ENCODE measurements at places on chromosomes 1 and 21.

DNA sequence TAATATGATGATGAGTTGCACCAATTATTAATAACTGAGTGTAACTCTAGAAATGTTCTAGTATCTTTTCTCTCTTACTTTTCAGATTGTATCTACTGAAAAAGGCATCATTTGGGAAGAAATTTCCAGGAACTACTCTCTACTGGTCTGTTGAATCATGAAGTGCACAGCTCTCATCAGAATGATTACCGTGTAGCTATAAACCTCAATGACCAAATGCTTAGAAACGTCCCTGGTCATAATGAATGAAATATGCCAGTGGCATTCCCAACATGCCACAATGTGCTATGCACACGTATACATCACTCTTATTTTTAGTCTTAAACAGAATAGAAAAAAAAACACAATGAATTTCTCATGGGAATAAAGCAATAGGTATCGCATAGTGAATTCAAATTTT is 534.3 kb upstream of the OLFM3 start:
- no peaks in the 10 kb centered on the region for H3K4me1 ChIP-seq
- no peak overlapping the region for H3K27ac ChIP-seq
- no peak for DNase-seq
- no peaks in the 10 kb centered on the region for H3K27me3 ChIP-seq

DNA sequence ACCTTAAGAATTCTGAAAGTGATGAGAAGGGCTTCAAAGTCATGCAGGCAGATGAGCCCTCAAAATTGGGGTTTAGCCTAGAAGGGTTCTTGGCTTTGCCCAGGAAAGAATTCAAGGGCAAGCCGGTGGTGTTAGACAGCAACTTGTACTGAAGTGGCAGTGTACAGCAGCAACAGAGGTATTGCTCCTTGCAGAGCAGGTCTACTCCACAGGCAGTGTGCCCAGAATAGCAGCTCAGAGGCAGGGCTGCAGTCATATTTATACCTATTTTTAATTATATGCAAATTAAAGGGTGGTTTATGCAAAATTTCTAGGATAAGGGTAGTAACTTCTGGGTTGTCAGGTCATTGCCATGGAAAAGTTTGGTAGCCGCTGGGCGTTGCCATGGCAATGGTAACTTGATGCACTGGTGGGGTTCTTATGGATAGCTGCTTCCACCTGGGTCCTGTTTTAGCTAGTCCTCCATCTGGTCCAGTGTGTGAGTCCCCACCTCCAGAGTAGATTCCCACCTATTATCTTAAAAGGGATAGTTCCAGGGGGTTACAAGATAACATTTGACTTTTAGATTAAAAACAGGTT is 57.9 kb upstream of the CR2 start:
- DNase-seq: no peak
- H3K36me3 ChIP-seq: no peaks in the 10 kb centered on the region
- H3K27me3 ChIP-seq: no peaks in the 10 kb centered on the region
- H3K27ac ChIP-seq: no peak overlapping the region
- no peak overlapping the region for H3K4me3 ChIP-seq
- H3K4me1 ChIP-seq: no peaks in the 10 kb centered on the region

DNA sequence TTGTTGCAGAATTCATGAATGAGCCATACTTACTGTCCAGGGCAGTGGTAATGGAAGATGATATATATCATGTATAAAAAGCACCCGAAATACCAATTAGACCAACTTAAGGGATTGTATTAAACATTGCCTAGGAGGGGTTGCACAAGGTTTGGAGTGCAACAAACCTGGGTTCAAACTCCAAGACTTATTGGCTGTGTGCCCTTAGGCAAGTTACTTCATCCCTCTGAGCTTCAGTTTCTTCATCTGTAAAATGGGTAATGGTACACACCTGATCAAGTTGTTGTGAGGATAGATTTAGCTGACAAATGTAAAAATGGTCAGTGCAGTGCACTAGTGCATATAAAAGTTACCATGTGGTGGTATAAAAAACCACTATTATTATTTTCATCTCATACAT is 9.8 kb upstream of the PPP1R15B start:
- H3K4me3 ChIP-seq: no peak overlapping the region
- peaks cover 24% of the 10 kb centered on the region for H3K4me1 ChIP-seq
- no peak for DNase-seq
- H3K27ac ChIP-seq: no peak overlapping the region
- no peaks in the 10 kb centered on the region for H3K27me3 ChIP-seq

DNA sequence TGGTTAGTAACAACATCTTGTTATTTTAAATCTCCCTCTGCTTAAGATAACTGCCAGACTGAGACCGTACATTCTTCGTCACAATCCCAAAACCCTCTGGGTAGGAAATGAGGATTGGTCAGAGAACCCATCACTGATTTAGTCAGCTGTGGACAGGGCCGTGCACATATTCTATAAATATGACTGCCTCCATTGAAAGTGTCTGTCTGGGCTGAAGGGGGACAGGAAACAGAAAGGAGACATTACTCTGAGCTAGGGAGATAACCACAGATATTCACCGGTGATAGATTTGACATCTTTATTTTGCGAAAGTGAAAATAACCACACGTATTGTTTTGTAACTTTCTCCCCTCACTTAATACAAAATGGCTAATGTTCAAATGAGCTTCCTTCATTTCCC is 36.9 kb upstream of the ST6GALNAC5 start:
- peak; percentile 59 for DNase-seq
- H3K36me3 ChIP-seq: no peaks in the 10 kb centered on the region
- H3K4me3 ChIP-seq: peak overlapping the region; percentile 32
- H3K27ac ChIP-seq: no peak overlapping the region

GRCh38 chr1:1620433-1621139 is 5.3 kb downstream of the MIB2 start:
- H3K4me3 ChIP-seq: no peak overlapping the region
- no peaks in the 10 kb centered on the region for H3K27me3 ChIP-seq
- DNase-seq: no peak
- peaks cover 11% of the 10 kb centered on the region for H3K4me1 ChIP-seq

- no peaks in the 10 kb centered on the region for H3K36me3 ChIP-seq
- H3K27ac ChIP-seq: no peak overlapping the region
- no peaks in the 10 kb centered on the region for H3K27me3 ChIP-seq
These were observed 5.3 kb upstream of the CHD1L start for GRCh38 chr1:147236959-147237791.

GRCh38 chr1:21022279-21023040 is 154.2 kb downstream of the EIF4G3 start:
- peak; percentile 92 for DNase-seq
- no peaks in the 10 kb centered on the region for H3K27me3 ChIP-seq
- H3K27ac ChIP-seq: peak overlapping the region; percentile 95
- H3K36me3 ChIP-seq: peaks cover 4% of the 10 kb centered on the region
- peak overlapping the region; percentile 57 for H3K4me3 ChIP-seq
- H3K4me1 ChIP-seq: peaks cover 14% of the 10 kb centered on the region

GRCh38 chr21:25790122-25790877 is 55.5 kb downstream of the GABPA start:
- H3K36me3 ChIP-seq: no peaks in the 10 kb centered on the region
- no peaks in the 10 kb centered on the region for H3K27me3 ChIP-seq
- DNase-seq: peak; percentile 68
- H3K4me1 ChIP-seq: no peaks in the 10 kb centered on the region
- no peak overlapping the region for H3K27ac ChIP-seq

- H3K27ac ChIP-seq: no peak overlapping the region
- DNase-seq: no peak
- H3K27me3 ChIP-seq: no peaks in the 10 kb centered on the region
- no peaks in the 10 kb centered on the region for H3K4me1 ChIP-seq
These were observed 141.6 kb upstream of the KLHDC7A start for GRCh38 chr1:18339161-18339560.

- no peak overlapping the region for H3K27ac ChIP-seq
- no peak for DNase-seq
- no peaks in the 10 kb centered on the region for H3K4me1 ChIP-seq
- no peaks in the 10 kb centered on the region for H3K36me3 ChIP-seq
- no peak overlapping the region for H3K4me3 ChIP-seq
- no peaks in the 10 kb centered on the region for H3K27me3 ChIP-seq
These were observed 413.9 kb downstream of the RPS6KC1 start for GRCh38 chr1:213464786-213465460.

DNA sequence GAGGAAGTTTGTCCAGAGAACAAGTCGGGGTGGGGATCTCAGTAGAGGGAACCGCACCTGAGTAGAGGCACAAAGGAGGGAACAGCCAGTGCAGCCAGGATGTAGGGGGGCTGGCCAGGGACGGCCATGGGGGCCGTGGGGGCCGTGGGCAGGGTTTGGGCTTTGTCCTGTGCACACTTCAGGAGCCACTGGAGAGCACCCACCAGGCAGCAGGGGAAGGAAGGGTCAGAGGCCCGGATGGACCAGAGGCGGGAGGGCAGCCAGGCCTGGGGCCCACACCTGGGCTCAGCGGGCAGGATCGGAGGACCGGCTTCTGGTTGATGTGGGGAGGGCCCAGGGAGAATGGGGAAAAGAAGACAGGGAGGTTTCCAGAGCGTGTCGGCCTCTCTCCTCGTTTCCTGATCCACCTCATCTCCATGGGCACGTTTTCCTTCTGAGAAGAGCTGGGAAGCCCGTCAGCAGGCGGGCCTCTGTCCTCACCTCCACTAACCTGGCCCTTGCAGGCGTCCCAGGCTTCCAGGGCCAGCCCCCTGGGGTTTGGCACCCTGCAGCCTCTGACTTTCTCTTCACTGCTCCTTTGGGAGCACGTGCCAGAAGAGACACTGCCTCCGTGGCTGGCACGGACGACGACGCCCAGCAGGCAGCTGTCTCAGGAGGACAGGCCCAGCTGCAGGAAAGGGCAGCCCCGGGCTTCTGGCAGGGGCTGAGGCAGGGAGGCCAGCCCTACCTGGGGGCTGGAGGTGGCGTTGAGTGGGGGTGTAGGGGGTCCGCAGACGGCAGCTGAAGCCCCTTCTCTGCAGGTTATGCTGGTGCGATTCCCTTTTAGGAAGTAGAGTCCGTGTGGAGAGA is 16.8 kb upstream of the PDXK start:
- no peaks in the 10 kb centered on the region for H3K36me3 ChIP-seq
- peak overlapping the region; percentile 50 for H3K4me3 ChIP-seq
- DNase-seq: no peak
- H3K27me3 ChIP-seq: no peaks in the 10 kb centered on the region

- no peak for DNase-seq
- no peak overlapping the region for H3K27ac ChIP-seq
- no peaks in the 10 kb centered on the region for H3K36me3 ChIP-seq
These were observed 49.7 kb downstream of the SIPA1L2 start for GRCh38 chr1:232579958-232580941.

DNA sequence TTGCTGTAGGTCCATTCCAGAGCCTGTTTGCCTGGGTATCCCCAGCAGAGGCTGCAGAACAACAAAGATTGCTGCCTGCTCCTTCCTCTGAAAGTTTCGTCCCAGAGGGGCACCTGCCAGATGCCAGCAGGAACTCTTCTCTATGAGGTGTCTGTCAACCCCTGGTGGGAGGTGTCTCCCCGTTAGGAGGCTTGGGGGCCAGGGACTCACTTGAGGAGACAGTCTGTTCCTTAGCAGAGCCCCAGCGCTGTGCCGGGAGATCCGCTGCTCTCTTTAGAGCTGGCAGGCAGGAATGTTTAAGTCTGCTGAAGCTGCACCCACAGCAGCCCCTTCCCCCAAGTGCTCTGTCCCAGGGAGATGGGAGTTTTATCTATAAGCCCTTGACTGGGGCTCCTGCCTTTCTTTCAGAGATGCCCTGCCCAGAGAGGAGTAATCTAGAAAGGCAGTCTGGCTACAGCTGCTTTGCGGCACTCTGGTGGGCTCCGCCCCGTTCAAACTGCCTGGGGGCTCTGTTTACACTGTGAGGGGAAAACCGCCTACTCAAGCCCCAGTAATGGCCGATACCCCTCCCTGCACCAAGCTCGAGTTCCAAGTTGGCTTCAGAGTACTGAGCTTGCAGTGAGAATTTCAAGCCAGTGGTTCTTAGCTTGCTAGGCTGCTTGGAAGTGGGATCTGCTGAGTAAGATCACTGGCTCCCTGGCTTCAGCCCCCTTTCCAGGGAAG is 8.7 kb upstream of the SLC25A24 start:
- H3K36me3 ChIP-seq: no peaks in the 10 kb centered on the region
- no peak overlapping the region for H3K4me3 ChIP-seq
- peak; percentile 33 for DNase-seq
- H3K4me1 ChIP-seq: no peaks in the 10 kb centered on the region
- no peaks in the 10 kb centered on the region for H3K27me3 ChIP-seq
- H3K27ac ChIP-seq: no peak overlapping the region

DNA sequence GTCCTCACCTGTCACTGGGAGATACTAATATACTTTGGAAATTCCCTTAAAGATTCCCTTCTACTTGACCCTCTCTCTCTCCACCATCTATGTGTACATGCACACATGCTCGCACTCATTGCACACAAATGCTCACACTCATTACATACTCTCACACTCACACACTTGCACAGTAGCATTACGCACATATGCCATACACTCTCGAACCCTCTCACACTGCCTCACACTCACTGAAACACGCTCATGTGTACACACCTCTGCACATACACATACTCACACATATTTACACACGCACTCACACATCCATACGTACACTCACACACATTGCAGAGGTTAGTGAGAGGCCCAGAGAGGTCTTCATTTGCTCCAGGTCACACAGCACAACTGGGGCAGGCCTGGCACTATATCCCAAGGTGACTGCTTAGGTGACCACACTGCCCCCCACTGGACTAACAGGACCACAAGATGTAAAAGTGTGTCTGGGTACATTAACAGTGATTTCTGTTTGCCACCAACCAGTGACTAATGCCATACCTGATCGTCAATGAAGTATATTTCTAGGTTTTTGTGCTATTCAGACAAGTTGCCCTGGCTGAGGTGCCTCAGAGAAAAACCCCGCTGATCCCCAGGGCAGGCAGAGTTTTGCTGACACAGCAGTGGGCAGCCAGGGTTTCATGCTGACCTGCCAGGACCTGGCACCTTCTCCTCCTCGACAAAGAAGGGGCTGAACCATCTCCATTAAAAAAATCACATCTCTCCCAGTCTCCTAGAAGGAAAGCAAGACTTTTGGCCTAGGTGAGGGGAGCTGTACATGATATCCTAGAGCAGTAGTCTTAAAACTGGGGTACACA is 28.5 kb upstream of the CAMK1G start:
- H3K36me3 ChIP-seq: no peaks in the 10 kb centered on the region
- H3K27ac ChIP-seq: no peak overlapping the region
- H3K4me3 ChIP-seq: no peak overlapping the region
- DNase-seq: no peak
- no peaks in the 10 kb centered on the region for H3K4me1 ChIP-seq

DNA sequence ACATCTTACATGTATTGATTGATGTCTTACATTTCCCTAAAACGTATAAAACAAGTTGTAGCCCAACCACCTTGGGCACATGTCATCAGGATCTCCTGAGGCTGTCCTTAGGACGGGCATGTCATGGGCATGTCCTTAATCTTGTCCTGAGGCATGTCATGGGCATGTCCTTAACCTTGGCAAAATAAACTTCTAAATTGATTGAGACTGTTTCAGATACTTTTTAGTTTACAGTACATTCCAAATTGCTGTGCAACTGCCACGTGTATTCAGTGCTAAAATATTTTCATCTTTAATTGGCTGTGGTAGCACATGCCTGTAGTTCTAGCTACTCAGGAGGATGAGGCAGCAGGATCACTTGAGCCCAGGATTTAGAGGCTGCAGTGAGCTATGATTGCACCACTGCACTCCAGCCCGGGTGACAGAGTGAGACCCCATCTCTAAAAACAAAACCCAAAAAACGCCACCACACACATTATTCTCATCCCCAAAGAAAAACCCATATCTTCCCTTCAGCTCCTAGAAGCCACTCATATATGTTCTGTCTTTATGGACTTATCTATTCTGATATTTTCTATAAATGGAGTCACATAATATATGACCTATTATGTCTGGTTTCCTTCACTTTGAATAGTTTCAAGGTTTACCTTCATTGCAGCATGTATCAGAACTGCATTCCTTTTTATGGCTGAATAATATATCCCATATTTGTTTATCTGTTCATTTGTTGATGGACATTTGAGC is 96.0 kb upstream of the BTG3 start:
- H3K27me3 ChIP-seq: no peaks in the 10 kb centered on the region
- no peak for DNase-seq
- no peaks in the 10 kb centered on the region for H3K4me1 ChIP-seq
- no peaks in the 10 kb centered on the region for H3K36me3 ChIP-seq
- no peak overlapping the region for H3K4me3 ChIP-seq

Measured in common myeloid progenitor, CD34-positive (primary cell).